ENCODE measurements at places on chromosomes 16 and 17.

DNA sequence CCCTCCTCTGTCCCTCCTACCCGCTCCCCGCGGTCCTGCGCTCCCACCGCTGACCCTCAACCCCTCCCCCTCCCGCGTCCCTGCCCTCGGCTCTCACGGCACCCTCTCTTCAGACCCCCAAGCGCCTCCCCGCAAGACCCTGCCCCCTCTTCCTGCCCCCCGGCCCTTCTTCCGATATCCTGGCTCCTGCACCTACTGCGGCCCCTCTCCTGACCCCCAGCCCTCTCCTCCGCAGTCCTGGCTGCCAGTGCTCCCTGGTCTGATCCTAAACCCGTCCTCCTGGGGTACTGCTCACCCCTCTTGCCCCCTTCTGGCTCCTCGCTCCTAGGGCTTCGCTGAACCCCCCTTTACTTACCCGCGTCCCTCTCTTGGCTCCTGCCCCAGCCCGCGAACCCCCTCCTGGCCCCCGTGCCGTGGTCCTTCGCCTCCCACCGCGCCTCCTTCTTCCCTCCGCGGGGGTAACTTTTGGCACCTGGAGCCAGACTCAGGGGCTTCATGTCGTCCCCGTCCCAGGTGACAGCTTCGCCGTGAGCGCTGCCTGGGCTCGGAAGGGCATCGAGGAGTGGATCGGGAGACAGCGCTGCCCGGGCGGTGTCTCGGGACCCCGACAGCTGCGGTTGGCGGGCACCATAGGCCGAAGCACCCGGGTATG is 839 bp downstream of the NKD1 start:
- no peak for DNase-seq

DNA sequence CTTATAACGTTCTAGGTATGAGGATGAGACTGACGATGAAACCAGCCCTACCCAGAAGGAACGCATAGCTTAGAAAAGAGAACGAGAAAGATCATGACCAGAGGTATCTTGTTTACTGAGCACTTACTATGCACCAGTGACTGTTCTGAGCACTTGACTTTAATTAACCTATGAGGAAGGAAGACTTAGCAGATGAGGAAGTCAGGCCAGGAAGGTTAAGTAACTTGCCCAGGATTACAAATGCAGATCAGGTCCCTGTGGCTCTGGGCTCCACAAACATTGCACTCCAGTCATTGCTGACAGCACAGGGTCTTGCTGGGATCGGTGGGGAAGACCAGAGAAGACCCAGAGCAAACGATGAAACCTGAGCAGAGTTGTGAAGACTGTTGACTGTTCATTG is 7.1 kb downstream of the KRT13 start:
- no peak for DNase-seq

DNA sequence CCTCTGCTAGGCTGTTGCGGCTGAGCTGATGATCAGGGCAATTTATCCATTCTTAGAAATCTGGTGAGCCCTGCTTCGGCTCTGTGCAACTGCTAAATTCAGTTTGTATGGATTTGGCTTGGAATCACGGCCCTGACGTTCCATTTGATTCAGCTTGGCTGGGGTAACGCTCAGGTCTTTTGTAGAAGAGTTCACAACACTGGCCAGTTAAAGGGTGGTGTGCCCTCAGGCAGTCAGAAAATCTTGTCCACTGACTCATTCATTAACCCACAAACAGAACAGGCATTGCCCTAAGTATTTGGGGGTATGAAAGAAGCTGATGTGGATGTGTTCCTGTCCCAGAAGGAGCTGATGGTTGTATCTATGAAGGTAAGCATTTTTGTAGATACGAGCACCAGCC is 53.9 kb downstream of the GNAO1 start:
- DNase-seq = no peak

GRCh38 chr17:147796-148740 is 10.7 kb downstream of the SCGB1C2 start:
- no peak for DNase-seq

DNA sequence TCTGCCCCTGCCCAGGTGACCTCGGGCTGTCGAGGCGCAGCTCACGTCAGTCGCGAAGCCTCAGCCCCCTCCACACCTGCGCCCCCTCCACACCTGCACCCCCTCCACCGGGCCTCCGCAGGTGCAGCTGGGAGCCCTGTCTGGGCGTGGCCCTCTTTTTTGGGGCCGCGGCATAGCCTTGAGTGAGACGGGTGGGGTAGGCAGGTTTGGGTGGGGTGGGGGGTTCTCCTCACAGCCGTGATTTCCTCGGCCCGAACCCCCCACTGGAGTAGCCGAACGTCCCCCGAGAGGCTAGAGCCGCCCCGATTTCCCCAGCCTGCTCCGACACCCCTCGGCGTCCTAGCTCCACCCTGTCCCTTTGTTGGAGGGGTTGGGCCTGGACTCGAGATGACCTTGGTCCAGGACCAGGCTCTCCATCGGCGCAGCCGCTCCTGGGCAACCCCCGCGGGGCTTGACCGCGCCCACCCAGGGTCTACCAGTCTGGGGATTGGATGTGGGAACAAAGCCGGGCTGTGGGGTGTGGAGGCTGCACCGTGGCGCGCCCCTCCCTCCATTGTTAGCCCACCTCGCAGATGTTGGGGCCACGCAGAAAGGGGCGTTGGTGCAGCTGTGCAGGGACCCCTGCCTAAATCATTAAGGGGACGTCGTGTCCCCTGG is 626 bp downstream of the TUBB3 start:
- DNase-seq = no peak

DNA sequence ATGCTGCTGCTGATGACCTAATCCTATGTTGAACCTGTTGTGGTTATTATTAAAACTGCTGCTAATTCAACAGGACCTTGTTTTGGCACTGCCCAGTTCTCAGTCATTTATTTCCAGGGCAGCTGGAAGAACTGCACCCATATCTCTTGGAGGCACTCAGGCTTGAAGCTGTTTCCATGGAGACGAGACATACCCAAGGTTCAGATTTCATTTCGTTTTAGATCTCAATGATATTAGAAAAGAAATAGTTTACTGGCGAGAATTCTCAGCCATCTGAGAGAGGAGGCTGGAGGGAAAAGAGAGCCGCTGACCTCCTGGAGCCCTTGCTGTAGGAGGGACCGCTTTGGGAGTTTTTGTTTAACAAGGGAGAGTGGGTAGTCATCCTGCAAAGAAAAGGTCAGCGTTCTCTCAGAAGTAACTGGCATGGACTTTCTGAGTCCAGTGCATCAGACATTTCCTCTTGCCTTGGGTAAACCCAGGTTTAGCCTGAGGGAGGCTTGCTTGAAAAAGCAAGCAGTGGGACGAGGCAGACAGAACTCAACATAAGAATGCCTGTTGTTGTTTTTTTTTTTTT is 75.4 kb downstream of the YPEL2 start:
- DNase-seq = no peak

DNA sequence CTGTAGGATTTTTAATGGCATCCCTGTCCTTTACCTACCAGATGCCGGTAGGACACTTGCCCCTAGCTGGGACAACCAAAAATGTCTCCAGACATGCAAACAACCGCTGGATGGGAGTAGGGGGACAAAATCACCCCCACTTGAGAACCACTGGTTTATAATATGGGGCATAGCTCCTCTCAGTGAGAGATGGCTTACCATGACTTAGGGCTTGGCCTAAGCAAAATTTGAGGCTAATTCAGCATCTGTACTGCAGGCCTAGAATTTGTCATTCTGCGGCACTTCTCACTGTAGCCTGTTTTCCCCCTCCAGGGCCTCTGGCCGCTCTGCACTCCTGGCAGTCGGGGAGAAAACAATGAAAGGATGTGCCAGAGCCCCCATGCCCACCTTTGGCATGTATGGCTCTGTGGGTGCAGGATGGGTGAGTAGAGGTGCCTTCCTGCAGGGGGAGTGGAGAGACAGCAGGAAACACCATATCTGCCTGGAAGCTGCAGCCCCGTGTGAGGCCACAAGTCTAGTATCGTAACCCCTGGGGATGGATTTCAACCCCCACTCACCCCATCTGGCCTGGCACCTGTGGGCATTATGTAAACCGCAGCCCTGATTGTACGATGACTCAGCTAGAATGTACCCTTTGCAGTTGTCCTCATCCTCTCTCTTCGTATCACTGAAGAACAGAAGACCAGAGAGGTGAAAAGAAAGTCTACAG is 268.1 kb downstream of the SOX9 start:
- DNase-seq = no peak

DNA sequence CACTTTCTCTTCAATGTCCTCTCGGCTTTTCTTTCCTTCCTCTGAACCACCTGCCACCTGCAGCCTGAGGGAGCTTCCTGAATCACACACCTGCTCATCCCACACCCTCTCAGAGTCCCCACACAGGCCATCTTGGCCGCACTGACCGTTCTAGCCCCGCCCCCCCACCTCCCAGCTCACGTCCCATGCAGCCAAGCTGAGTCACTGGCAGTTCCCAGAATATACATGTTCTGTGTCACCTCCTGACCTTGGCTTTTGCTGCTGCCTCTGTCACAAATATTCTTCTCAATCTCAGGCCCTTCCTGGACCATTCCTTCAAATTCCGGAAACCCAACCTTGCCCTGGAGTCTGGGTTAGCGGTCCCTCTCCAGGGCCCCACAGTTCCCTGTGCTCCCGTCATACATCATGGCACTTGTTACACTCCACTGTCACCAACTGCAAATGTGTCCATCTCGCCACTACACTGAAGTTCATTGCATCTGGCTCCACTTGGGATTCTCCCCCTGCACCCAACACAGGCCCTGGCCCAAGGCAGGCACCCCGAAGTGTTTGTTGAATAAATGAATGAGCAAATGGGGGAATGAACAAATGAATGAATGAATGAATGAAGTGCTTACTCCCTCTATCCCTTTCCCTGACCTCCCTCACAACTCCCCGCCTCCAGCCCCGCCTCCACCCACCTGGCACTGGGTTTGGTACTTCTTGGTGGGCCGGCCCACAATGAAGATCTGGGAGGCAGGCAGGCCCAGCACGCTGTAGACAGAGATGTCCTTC is 12.8 kb downstream of the PIMREG start:
- no peak for DNase-seq

- DNase-seq = no peak
Observed at GRCh38 chr17:61806936-61807335, 56.4 kb downstream of the BRIP1 start.

DNA sequence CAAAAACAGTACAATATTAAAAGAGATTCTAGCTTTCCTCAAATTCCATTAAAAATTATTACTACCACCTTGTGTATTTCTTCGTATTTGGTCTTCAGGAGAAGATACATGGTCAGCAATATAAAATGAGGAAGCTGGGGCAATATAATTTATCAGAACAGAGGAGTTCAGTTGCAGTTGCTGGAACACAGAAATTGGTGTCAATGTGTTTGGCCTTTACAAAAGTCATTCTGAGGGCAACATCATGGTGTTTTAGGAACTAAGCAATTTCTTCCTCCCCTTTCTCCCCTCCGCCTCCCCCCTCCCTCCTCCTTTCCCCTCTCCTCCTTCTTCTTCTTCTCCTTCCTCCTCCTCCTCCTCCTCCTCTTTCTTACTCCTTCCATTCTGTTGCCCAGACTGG is 102.1 kb downstream of the YPEL2 start:
- DNase-seq = no peak

DNA sequence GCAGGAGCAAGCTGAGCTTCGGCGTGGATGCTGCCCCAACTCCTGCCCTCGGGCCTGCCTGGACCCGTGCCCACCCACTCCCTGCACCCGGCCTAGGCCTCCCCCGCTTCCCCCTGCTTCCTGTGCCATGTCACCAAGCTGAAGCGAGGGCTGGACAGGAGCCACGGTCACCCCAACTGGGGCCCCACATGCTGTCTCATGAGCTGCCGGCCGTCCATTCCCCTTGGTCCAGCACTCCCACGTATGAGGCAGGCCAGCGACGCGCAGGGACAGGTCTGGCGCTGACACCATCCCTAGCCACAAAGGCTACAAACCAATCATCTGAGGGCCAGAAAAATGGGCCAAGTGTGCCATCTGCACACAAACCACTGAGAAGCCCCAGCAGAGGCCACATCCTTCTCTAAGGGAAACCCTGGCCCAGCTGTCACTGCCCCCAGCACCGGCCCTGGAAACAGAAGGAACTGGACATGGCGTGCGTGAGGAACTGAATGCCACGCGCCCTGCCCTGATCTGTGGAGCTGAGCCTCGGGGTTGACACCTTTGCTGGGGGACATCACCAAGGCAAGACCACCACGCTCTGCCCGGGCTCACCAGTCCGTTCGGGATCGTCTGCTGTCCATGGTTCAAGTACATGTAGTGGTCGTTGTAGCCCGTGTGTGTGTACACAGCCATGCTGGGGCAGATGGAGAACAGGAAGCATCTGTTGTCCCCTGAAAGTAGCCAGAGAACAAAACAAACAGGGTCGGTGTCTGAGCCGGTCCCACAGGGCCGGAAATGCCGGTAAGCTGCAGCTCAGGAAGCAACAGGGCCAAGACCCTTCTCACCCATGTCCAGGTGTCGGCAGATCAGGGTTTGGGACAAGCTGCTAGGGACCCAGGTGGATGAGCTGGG is 22.2 kb downstream of the MEAK7 start:
- DNase-seq = no peak

DNA sequence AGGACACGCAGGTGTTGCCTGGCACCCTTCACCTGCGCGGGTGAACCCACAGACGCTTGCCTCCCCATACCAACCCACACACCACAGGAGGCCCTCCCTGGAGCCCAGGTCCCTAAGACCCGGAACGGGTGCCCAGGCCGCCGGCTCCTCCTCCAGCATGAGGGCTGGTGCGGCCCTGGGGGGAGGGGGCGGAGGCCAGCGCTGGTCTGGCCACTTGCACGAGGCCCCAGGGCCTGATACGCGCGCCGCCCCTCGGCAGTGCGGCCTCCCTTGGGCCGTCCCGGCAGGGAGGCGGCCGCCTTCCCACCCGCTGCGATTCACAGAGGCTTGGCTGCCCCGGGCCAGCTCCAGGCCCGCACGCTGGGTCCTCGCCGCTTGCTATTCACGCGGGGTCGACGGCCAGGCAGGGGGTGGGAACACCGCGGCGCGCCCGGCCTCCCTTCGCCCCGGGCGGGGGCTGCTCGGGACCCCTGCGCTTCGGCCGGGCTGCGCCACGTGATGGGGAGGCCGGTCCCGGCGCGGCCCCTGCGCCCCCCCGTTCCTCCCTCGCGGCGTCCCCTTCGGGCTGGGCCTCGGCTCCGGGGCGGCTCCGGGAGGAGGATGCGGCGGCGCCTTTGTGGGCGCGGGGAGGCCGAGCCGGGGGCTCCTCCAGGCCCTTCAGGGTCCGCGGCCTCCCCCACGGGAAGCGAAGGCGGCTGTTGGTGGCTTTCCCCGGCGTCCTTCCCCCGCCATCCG is 685 bp downstream of the FASN start:
- peak; percentile 39 for DNase-seq

DNA sequence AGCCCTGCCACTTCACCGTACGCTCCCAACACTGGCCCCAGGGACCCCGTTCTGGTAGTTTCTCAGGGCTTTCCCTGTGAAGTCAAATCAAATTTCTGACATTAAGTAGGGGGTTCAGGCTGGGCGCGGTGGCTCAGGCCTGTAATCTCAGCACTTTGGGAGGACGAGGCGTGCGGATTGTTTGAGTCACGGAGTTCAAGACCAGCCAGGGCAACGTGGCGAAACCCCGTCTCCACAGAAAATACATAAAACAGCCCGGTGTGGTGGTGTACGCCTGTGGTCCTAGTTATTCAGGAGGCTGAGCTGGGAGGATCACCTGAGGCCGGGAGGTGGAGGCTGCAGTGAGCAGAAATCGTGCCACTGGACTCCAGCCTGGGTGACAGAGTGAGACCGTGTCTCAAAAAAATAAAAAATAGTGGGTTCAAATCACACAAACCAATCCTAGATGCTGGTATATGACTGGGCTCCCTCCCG is 632 bp downstream of the CYBC1 start:
- DNase-seq = no peak

- DNase-seq = peak; percentile 60
Observed at GRCh38 chr17:36148559-36149295, 27.7 kb downstream of the TBC1D3B start.

All from stimulated activated naive B cell treated with anti-CD40 and anti-IgM and Interleukin-4, amounts not matched to agents 10 μg/mL and 1 μg/mL and 100 μg/mL, for 72 hours (primary cell).